ENCODE measurements at places on chromosomes 3 and 15. TPM values are rescaled to one million over a fixed set of nuclear protein-coding genes. Genes with fewer than 3 reads are reported as not detected.

- no peak for DNase-seq
Measured at GRCh38 chr3:40847551-40847992, 322.8 kb downstream of the ZNF621 start.

GRCh38 chr3:69890084-69890483 lies 109.4 kb upstream of the SAMMSON start:
- no peak for DNase-seq

- no peak for DNase-seq
Measured at GRCh38 chr3:198030125-198030524, 70.1 kb downstream of the LMLN start.

- DNase-seq: no peak
Measured at GRCh38 chr3:108073764-108074431, 16.9 kb downstream of the CD47 start.

DNA sequence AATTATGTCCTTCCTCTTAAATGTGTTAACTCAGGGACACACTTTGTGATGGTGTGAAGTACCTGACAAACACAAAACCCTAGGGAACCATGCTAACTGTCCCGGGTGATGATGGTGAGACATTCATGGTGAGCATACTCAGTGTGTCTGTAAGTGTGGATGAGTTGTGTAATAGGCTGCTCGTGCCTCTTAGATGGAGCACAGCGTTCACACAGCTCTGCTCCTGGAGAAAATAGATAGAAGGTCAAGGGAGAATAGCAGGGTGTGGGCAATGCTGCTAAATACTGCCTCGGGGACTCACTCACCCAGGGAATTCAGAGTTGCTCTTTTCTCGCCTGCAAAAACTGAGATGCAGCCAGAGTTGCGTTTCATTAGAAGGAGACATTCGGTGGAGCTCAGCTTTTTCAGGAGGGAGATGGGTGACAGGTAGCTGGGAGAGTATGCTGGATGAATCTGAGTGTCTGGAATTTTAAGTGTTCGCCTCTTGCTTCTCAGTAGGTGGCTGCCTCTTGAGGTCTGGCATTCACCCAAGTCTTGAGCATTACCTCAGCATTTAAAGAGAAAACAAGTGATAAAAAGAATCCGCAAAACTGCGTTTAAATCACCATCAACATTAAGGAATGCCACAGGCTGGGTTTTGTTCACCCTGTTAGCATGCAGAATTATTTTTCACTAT lies 813.2 kb downstream of the AGBL1 start:
- no peak for DNase-seq

DNA sequence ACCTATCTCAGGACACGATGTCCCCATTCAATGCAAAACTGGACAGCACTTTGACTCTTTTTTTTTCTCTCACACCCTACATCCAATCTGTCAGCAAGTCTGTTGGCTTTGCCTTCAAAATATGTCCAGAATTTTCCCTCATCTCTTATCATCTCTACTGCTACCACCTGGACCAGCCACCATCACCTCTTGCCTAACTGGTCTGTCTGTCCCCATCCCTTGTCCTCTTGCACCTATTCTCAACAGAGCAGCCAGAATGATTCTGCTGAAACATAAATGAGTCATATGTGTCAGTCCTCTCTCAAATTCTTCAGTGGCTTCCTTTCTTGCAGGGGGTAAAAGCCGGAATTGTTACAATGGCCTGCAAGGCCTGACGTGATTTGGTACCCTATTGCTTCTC lies 105.8 kb downstream of the CYP19A1 start:
- no peak for DNase-seq

DNA sequence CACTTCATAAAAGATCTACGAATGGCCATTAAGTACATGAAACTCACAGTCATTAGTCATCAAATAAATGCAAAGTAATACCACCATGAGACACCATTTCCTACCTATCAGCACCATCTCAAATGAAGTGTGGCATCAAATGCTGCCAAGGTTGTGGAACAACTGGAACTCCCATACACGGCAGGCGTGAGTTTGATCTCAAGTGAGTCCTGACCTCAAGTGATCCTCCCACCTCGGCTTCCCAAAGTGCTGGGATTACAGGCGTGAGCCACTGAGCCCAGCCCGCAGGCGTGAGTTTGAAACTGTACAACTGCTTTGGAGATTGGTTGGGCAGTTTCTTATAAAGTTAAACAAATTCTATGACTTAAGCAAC lies 28.8 kb upstream of the HDAC11 start:
- no peak for DNase-seq

DNA sequence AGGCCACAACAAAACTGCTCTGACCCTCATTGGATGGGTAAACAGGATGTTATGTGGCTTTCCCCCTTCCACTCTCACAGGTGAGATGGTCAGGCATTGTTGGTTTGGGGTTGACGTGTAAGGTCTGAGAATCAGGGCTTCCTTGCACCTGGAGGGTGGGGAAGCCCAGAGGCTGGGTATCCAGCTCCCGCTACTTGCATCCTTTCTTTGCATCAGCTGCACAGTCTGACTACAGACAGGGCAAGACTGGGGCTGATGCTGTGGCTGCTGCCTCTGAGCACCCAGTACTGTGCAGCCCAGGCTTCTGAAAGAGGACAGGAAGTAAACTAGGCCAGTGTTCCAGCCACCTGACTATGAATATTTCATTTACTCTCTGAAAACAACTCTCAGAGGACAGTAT lies 58.0 kb upstream of the ATP2B2 start:
- no peak for DNase-seq

DNA sequence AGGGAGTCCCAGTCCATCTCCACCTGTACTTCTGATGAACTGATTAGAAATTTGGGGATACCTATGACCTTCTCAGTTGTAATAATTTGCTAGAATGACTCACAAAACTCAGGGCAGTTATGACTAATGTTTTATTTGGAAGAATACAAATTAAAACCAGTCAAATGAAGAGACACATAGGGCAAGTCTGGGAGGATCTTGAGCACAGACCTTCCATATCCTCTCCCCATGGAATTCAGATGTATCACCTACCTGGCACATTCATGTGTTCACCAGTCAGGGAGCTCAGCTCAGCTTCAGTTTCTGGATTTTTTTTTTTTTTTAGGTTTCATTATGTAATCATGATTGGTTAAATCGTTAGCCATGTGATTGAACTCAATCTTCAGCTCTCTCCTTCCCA lies 247.7 kb downstream of the VGLL3 start:
- DNase-seq: no peak

GRCh38 chr15:88657326-88658069 lies 18.7 kb downstream of the ISG20 start:
- no peak for DNase-seq

DNA sequence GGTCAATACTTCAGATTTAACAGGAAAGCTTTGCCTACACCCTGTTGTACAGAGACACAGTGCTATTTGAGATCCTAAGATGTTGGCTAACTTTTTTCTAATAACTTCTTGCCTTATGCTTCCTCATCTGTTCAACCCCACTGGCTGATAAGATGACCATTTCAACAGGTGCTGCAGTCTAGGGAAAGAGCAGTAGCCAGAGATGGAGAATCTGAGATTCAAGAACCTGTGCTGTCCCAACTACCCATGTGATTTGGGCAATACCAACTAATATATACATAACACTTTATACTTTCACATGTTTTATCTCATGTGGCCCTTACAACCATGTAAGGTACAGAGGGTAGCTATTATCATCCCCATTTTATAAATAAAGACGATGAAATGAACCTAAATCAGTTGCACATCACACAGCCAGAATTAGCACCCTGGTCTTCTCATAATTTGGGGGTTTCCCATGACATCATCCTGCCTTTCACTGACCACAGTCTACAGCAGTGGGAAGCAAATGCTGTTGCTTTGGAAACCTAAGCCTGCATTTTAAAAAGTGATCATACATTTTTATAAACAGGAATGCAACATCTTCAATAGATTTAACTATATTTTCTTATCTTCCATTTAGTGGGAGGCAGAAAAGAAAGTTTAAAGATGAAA lies 9.7 kb downstream of the TTC23 start:
- DNase-seq: no peak

DNA sequence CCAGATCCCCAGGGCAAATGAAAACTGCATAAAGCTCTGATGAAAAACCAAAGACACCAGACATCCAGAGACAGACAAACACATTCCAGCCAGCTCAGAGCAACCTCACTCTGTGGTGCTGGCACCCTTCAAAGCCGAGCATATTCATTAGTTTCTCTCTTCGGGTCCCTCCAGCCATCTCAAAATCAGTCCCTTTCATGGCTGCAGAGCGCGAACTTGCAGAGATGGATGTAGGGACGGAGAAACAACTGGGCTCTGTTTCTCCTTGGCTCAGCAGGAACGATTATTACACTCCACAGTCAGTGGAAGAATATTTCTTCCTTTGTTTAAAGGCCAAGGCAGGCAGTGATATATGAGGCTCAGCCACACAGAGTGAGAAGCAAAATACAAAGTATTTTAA lies 50.4 kb upstream of the SYN2 start:
- no peak for DNase-seq

GRCh38 chr15:40843885-40844695 lies at the start of gene SPINT1:
Gene SPINT1, plus strand, starts transcription at chr15:40844048. Its CDS starts 507 bp downstream, at chr15:40844555.
- DNase-seq: no peak

DNA sequence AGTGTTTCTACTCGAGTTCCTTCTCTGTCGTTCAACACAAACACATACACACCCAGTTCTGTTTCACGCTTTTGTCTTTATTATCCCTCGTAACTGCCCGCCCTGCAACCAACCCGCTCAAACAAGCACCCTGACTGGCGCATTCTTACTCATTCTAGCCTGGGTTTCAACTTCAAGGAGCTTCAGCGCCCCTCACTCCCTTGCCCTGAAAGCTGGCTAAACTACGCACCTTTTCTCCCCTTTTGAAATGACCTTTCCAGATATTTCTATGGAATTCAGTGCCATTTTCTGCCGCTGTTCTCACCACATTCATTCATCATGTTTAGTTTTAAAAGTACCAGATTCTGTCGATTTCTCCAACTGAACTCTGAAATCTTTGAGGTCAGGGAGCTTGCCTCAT lies 653 bp upstream of the MFSD1 start:
- peak; percentile 22 for DNase-seq

GRCh38 chr3:69252141-69252540 lies 129.7 kb upstream of the LMOD3 start:
- no peak for DNase-seq

- no peak for DNase-seq
Measured at GRCh38 chr3:42099020-42099765, 8.0 kb downstream of the TRAK1 start.

GRCh38 chr3:188662214-188662613 lies 508.3 kb downstream of the LPP start:
- no peak for DNase-seq

GRCh38 chr15:80925597-80926059 lies 64.0 kb downstream of the MESD start:
- no peak for DNase-seq

GRCh38 chr15:62495670-62496614 lies 330.9 kb upstream of the C2CD4B start:
- no peak for DNase-seq

DNA sequence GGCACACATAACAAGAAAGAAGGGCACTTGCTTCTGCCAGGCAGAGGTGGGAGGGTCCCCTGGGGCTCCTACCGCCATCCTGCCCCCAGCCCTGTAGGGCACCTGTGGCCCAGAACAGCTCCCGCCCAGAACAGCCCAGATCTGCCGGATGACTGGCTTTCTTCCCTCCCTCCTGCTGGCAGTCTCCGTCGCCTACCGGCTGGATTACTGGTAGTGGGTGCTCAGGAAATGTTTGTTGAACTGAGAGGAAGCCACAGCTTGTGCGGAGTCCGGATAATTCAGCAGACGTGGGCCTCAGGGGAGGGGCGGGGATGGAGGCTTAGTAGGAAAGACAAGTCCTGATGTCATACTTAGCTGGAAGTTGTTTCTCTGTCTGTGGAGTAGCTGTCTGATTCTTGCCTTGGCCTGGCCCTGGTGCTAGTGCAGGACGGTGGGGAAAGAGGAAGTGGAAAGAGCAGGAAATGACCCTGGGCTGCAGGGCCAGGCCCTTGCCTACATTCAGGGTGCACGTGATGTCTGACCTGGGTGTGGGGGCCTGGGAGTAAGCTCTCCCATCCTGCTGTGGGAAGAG lies 6.7 kb downstream of the CCDC9B start:
- no peak for DNase-seq

GRCh38 chr3:69115731-69116130 lies 6.7 kb downstream of the LMOD3 start:
- no peak for DNase-seq

The MDFIC2 gene
- total RNA-seq: not detected

The KBTBD8 gene
- 1.8 TPM for total RNA-seq

The CGNL1 gene
- 2.5 TPM for total RNA-seq

The CAMK2N2 gene
- total RNA-seq: 0.35 TPM

The SLC12A8 gene
- 17.9 TPM for total RNA-seq

The RPL29 gene
- 2,087 TPM for total RNA-seq

The RASGRF1 gene
- 5.9 TPM for total RNA-seq

The PCBP4 gene
- 120 TPM for total RNA-seq

All from epithelial cell of proximal tubule (primary cell).